ENCODE measurements at places on chromosomes 7 and 10. TPM values are rescaled to one million over a fixed set of nuclear protein-coding genes. Genes with fewer than 3 reads are reported as not detected.

GRCh38 chr7:121343302-121343701, 14.5 kb downstream of the WNT16 start:
- H3K27me3 ChIP-seq: no peaks in the 10 kb centered on the region
- no peak for DNase-seq
- H3K4me1 ChIP-seq: no peaks in the 10 kb centered on the region
- no peak overlapping the region for H3K4me3 ChIP-seq
- no peak overlapping the region for H3K27ac ChIP-seq

- H3K27me3 ChIP-seq: peaks cover 3% of the 10 kb centered on the region
- DNase-seq: no peak
- H3K36me3 ChIP-seq: no peaks in the 10 kb centered on the region
Measured at GRCh38 chr7:40643664-40644063, 508.9 kb downstream of the SUGCT start.

- peak overlapping the region; percentile 3 for H3K27ac ChIP-seq
- H3K4me3 ChIP-seq: peak overlapping the region; percentile 31
- peaks cover 4% of the 10 kb centered on the region for H3K36me3 ChIP-seq
Measured at GRCh38 chr7:98133181-98133580, 26.5 kb downstream of the LMTK2 start.

- H3K36me3 ChIP-seq: no peaks in the 10 kb centered on the region
- H3K4me1 ChIP-seq: no peaks in the 10 kb centered on the region
Measured at GRCh38 chr7:107967420-107967819, 35.5 kb downstream of the LAMB1 start.

- DNase-seq: no peak
- no peak overlapping the region for H3K4me3 ChIP-seq
- H3K27me3 ChIP-seq: no peaks in the 10 kb centered on the region
- H3K4me1 ChIP-seq: no peaks in the 10 kb centered on the region
- peaks cover 11% of the 10 kb centered on the region for H3K36me3 ChIP-seq
Measured at GRCh38 chr7:57423768-57424167, 26.2 kb upstream of the ZNF716 start.

CCDC146 gene
- 2.0 TPM for total RNA-seq

DNA sequence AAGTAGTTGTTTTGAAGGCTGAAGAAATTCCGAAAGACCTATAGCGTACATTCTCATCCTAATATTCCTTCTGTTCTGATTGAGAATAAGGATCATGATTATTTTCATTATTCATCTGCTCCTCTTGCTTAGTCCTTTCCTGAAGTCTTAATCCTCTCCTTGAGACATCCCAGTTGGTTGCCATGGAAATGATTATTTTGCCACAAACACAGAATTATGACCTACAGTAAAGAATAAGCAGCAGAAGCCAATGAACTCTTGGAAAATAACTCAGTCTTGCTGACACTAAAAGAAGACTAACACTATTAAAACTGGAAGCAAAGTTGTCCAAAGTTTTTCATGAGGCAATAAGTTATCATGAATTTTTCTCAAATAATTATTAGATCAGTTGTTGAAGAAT, 47.8 kb upstream of the JAZF1 start:
- no peak for DNase-seq
- no peak overlapping the region for H3K27ac ChIP-seq
- H3K27me3 ChIP-seq: peaks cover 33% of the 10 kb centered on the region
- no peaks in the 10 kb centered on the region for H3K36me3 ChIP-seq
- peaks cover 5% of the 10 kb centered on the region for H3K4me1 ChIP-seq

DNA sequence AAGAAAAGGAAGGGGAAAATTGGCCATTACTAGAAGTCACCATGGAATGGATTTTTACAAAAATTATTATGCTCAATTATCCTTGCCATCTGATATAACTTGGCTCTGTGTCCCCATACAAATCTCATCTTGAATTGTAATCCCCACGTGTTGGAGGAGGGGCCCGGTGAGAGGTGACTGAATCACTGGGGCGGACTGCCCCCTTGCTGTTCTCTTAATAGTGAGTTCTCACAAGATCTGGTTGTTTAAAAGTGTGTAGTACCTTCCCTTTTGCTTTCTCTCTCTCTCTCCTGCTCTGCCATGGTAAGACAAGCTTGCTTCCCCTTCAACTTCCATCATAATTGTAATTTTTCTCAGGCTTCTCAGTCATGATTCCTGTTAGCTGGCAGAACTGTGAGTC, 1023.6 kb downstream of the XPNPEP1 start:
- H3K4me3 ChIP-seq: no peak overlapping the region
- no peaks in the 10 kb centered on the region for H3K4me1 ChIP-seq
- H3K36me3 ChIP-seq: no peaks in the 10 kb centered on the region
- no peak for DNase-seq
- no peak overlapping the region for H3K27ac ChIP-seq
- H3K27me3 ChIP-seq: no peaks in the 10 kb centered on the region

DNA sequence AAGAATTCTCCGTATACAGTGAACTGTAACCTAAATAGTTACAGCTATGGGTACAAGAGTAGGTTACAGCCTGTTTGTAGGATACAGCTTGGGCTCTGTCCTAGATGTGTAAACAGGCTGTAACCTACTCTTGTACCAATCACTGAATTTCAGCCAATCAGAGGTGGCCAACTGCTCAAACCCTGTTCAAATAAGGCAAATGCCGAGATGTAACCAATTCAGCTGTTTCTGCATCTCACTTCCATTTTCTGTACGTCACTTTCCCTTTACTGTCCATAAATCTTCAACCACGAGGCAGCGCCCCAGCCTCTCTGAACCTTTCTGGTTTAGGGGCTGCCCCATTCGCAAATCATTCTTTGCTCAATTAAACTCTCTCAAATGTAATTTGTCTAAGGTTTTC, 8.3 kb upstream of the MMP21 start:
- peaks cover 6% of the 10 kb centered on the region for H3K4me1 ChIP-seq
- H3K27me3 ChIP-seq: no peaks in the 10 kb centered on the region
- DNase-seq: no peak
- no peaks in the 10 kb centered on the region for H3K36me3 ChIP-seq
- H3K27ac ChIP-seq: no peak overlapping the region
- H3K4me3 ChIP-seq: no peak overlapping the region

DNA sequence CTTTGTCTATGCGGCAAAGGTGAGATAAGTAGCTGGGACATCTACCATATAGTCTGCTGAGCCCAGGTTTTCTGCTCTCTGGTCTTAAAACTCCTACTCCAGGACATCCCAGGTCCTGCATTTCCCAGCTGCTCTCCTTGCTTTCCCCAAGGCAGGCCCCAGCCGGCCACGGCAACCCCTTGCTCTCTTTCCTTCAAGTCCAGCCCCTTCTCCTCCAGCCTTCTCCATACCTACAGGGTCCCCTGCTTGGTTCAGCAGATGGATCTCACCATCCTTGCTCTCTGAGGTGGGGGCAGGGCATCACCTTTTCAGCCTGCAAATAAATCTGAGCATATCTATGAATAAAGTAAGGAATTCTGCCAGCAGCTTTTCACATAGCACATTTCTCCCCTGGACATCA, 8.7 kb downstream of the GIMAP5 start:
- no peak for DNase-seq
- H3K27ac ChIP-seq: peak overlapping the region; percentile 40
- no peaks in the 10 kb centered on the region for H3K27me3 ChIP-seq
- H3K36me3 ChIP-seq: peaks cover 35% of the 10 kb centered on the region
- peaks cover 98% of the 10 kb centered on the region for H3K4me1 ChIP-seq

ADIRF gene
- total RNA-seq: not detected

CLRN3 gene
- not detected for total RNA-seq

GRCh38 chr7:221978-222715, 29.8 kb downstream of the FAM20C start:
- H3K4me1 ChIP-seq: no peaks in the 10 kb centered on the region
- no peak overlapping the region for H3K27ac ChIP-seq
- H3K27me3 ChIP-seq: no peaks in the 10 kb centered on the region
- no peak overlapping the region for H3K4me3 ChIP-seq

VTI1A gene
- total RNA-seq: 71.8 TPM

GRCh38 chr7:50815138-50815537, 32.4 kb upstream of the GRB10 start:
- H3K36me3 ChIP-seq: no peaks in the 10 kb centered on the region
- DNase-seq: no peak
- peaks cover 5% of the 10 kb centered on the region for H3K4me1 ChIP-seq
- H3K27ac ChIP-seq: no peak overlapping the region

DNA sequence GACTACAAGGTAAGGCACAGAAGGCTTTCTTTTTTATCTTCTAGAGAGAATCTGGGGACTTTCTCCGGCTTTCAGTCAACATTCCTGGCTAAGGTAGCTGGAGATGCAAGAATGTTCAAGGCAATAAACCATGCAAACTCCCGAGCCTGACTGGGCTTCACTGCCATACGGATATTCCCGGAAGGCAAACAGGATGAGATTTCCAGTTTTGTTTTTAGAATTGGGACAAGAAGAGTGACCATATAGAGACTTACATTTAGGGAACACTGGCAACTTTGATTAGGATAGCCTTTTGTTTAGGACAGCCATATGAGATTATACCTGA, 269 bp downstream of the CALD1 start:
- no peaks in the 10 kb centered on the region for H3K36me3 ChIP-seq
- no peaks in the 10 kb centered on the region for H3K4me1 ChIP-seq
- no peak for DNase-seq

DNA sequence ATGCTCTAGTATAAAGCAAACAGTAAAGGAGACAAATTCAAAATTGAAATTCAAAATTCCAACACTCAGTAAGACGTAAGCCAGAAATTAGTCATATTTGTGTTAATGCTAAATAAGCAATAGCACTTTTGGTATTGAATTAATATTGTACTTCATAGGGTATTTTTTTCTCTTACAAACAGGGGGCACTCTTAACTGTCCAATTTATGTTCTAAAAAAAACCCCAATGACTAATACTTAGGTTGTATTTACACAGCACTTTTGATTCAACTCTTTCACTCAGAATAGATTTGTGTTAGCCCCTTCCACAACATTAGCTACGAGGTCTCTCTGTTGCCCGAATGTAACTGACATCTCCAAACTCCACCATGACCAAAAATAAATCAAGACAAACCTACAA, 284.9 kb upstream of the COBL start:
- no peaks in the 10 kb centered on the region for H3K27me3 ChIP-seq
- no peaks in the 10 kb centered on the region for H3K36me3 ChIP-seq
- H3K27ac ChIP-seq: no peak overlapping the region
- H3K4me3 ChIP-seq: no peak overlapping the region
- no peaks in the 10 kb centered on the region for H3K4me1 ChIP-seq

DNA sequence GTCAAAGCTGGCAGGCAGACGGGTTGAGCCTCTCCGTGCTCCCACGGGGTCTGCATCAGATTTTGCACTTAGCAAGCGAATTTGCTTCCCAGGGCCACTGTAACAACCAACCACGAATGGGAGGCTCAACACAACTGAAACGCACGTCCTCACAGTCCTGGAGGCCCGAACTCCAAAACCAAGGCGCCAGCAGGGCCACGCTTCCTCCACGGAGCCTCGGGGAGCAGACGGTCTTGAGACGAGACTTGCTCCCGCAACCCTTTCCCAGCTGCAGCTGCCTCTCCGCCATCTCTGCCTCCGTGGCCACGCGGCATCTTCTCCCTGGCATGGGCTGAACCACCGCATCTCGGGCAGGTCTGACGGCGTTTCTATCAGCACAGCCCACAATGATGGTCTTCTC, 30.2 kb upstream of the INSIG1 start:
- no peaks in the 10 kb centered on the region for H3K36me3 ChIP-seq
- no peak overlapping the region for H3K27ac ChIP-seq
- H3K4me1 ChIP-seq: peaks cover 11% of the 10 kb centered on the region
- no peak overlapping the region for H3K4me3 ChIP-seq
- peaks cover 3% of the 10 kb centered on the region for H3K27me3 ChIP-seq
- no peak for DNase-seq

DNA sequence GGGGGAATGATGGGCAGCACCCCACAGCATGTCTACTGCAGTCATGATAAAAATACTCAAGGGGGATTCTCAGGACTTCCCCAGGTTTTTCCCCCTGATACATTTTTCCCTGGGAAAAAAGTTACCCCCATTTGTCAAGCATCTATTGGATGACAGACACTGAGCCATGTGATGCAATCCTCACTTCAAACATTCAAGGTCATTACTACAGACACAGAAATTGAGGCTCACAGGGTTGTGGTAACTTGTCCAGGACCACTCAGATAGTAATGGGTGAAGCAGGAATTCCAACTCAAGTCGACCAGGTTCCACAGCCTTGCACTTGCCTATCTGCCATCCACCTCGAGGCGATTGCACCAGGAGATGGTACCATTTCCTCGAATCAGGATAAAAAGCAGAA, 31.7 kb downstream of the PPP1R3C start:
- no peak overlapping the region for H3K27ac ChIP-seq
- H3K4me1 ChIP-seq: peaks cover 15% of the 10 kb centered on the region
- H3K4me3 ChIP-seq: no peak overlapping the region
- DNase-seq: no peak
- peaks cover 28% of the 10 kb centered on the region for H3K27me3 ChIP-seq

GRCh38 chr7:138257459-138258196, 181.4 kb downstream of the AKR1D1 start:
- no peaks in the 10 kb centered on the region for H3K36me3 ChIP-seq
- no peak for DNase-seq
- peaks cover 7% of the 10 kb centered on the region for H3K4me1 ChIP-seq
- H3K27me3 ChIP-seq: no peaks in the 10 kb centered on the region
- no peak overlapping the region for H3K4me3 ChIP-seq
- H3K27ac ChIP-seq: no peak overlapping the region

SCART1 gene
- 3.3 TPM for total RNA-seq

- H3K36me3 ChIP-seq: no peaks in the 10 kb centered on the region
- H3K27me3 ChIP-seq: peaks cover 46% of the 10 kb centered on the region
- no peak overlapping the region for H3K27ac ChIP-seq
- peak; percentile 69 for DNase-seq
Measured at GRCh38 chr7:141533149-141533949, 17.9 kb upstream of the AGK start.

ANXA8L1 gene
- total RNA-seq: 0.51 TPM

HTR7 gene
- 0.09 TPM for total RNA-seq

GRCh38 chr10:13658871-13659685, 72.3 kb downstream of the PRPF18 start:
- no peaks in the 10 kb centered on the region for H3K36me3 ChIP-seq
- no peak overlapping the region for H3K27ac ChIP-seq
- DNase-seq: no peak
- H3K27me3 ChIP-seq: no peaks in the 10 kb centered on the region
- peaks cover 19% of the 10 kb centered on the region for H3K4me1 ChIP-seq
- H3K4me3 ChIP-seq: no peak overlapping the region

Data from activated T-cell treated with anti-CD3 and anti-CD28 coated beads, Interleukin-2, amount 50 U/mL, for 72 hours (primary cell).